ENCODE measurements at places on chromosomes 3 and 15. TPM values are rescaled to one million over a fixed set of nuclear protein-coding genes. Genes with fewer than 3 reads are reported as not detected.

The USP50 gene
- not detected for total RNA-seq

DNA sequence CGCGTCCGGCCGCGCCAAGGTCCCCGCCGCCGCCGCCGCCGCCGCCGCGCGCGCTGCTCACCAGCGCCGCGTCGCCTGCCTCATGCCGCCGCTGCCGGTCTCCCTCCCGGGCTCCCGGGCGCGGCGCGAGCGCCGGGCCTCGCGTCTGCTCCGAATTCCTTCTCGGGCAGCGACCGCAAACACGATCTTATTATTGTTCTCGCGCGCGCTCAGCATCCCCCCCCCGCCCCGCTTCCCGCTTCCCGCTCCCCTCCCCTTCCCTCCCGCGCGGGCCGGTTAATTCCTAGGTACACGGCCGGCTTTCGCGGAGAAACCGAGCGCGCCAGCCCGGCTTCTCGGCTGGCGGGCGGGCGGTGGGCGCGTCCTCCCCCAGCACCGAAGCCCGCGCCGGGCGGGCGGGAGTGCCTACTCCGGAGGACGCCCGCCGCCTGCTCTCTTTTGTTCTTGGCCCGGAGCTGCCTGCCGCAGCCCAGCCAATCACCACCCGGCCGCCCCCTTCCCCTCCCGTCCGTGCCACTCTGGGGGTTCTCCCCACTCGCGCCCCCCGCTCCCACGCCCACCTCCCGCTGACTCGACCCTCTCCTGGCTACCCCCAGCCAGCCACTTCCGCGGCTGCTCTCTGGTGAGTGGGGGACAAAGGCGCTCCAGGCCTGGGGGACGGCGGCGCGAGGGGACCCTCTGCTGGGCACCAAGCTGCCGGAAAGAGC lies at the start of gene HDGFL3:
Gene HDGFL3 (minus strand): TSS at position 164 of the 707 bp plus-strand sequence. CDS start 409 bp downstream, outside the sequence.
- peak; percentile 39 for DNase-seq

DNA sequence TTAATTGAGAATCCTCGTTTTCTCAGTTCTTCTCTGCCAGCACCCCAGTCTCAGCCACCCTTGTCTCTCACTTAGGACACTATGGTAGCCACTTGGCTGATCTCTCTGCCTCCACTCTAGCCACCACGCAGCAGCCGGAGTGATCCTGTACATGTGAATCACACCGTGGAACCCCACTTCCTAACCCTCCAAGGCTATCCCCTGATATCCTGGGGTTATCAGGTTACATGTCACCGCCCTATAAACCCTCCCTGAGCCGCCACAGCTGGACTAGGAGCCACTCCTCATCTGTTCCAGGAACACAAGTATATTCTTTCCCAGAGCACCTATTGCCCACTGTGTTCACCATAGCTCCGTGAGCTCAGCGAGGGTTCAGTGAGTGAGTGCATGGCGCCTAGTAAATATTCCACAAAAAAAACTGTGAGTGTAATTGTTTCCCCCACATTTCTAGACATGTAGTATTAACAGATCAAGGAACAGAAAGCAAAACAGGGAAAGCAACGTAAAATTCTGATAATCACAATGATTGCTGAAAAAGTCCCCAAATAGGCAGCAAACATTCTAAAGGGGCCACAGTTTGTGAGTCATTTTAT lies 661 bp upstream of the PARP14 start:
- DNase-seq, result peak; percentile 27

The SERPINI2 gene
- total RNA-seq, result not detected

The SLC15A2 gene
- total RNA-seq, result 0.18 TPM

The BSN gene
- under 0.01 TPM for total RNA-seq

- peak; percentile 11 for DNase-seq
Measured at GRCh38 chr3:70049761-70050160, 50.2 kb downstream of the SAMMSON start.

Data from IMR-90 (cell line).